ENCODE measurements at places on chromosomes 6 and 20.

DNA sequence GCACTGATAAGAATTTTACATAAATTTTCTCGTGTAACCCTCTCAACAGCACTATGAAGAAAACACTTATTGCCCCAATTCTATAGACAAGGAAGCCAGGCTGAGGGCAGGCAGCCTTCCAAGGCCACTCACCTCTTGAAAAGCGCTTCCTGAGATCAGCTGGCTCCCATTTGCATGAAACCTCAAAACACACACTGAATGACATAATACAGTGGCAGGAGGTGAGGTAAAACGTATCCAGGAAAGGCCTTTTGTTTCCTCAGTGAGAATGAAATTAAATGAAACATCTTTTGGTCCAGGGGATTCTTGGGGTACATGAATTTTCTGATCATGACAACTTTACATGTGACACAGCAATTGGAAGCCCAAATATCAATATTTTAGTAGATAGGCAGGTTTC lies 112.5 kb downstream of the WDR27 start:
- peak; percentile 58 for DNase-seq

DNA sequence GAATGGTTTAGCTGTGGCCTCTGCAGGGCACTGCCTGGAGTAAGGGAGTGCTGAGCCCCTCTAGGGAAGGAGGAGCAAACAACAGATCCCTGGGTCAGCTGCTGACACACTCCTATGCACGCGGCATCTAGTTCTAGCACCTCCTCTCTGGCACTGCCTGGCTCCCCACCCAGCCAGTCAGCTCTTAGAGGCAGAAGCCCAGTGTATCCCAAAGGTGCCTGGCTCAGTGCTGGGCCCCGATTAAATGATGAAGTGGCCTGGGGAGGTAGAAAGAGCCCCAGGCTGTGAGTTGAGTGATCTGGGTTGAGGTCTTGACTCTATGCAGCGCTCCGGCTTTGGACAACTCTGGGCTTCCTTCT lies 7.6 kb upstream of the VEGFA start:
- no peak for DNase-seq

DNA sequence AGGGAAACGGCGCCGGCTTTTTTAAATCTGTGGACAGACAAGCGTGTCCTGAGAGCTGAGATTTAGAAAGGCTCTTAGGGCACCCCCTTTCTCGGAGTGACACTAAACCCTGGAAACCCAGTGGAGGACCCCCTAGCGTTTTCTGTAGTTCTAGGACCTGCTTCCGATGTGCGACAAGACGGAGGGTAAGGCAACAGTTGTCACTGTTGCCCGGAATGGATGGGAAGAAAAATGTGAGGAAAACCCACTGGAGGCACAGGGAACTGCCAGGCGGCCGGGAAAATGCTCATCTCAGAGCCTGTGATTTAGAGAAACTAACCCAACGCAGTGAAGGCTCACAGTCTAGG lies 551 bp upstream of the ATP5F1E start:
- DNase-seq: no peak

DNA sequence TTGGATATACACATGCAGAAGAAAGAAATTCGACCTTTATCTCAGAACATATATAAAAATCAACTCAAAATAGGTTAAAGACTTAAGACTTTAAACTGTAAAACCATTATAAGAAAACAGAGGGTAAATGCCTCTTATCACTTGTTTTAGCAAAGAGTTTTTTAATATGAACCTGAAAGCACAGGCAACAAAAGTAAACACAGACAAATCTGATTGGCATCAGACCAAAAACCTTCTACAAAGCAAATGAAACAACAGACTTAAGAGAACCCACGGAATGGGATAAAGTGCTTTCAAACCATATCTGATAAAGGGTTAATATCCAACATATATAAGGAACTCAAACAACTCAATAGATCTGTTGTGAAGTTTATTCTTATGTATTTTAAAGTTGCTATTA lies 309.9 kb upstream of the OPRM1 start:
- DNase-seq: no peak

DNA sequence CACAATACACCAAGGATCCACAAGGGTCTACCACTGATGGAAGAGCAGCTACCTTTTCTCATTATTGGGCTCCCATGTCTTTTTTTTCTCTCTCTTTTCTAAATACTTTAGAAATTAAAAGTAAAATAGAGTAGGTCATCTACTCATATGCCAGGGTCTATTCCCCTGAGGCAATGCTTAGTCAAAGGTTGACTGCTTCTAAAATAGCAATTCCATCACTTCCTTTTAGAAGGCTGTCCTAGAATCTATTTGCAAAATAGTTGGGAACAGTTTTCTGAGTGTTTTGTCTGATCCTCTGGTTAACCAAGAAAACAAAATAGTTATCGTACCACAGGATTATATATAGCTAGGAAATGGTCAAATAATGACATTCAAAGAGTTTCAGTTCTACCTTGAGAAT lies 174.1 kb downstream of the COL21A1 start:
- no peak for DNase-seq

- DNase-seq: no peak
Measured at GRCh38 chr6:13846841-13847240, 32.5 kb upstream of the MCUR1 start.

GRCh38 chr6:133671376-133671775 lies 217.5 kb upstream of the TCF21 start:
- DNase-seq: no peak

- peak; percentile 67 for DNase-seq
Measured at GRCh38 chr6:44304282-44305199, 8.6 kb downstream of the AARS2 start.

DNA sequence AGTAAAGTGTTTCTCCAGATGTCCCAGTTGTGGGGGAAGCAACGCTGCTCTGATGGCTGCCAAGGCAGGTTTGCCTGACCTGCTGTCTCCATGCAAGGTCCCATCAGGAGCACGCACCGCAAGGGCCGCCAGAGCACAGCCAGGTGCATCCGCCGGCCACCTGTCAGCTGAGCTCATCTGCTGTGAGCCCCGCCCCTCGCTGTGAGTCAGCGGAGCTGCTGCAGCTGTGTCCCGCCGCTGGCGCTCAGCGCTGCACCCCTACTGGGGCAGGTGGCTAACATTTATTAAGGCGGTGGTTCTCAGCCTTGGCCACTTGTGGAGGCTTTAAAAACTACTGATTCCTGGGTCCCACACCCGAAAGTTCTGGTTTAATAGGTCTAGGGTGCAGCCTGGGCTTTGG lies 225.7 kb downstream of the UST start:
- DNase-seq: peak; percentile 63

GRCh38 chr6:124436803-124437202 lies 525.4 kb upstream of the RNF217 start:
- no peak for DNase-seq

DNA sequence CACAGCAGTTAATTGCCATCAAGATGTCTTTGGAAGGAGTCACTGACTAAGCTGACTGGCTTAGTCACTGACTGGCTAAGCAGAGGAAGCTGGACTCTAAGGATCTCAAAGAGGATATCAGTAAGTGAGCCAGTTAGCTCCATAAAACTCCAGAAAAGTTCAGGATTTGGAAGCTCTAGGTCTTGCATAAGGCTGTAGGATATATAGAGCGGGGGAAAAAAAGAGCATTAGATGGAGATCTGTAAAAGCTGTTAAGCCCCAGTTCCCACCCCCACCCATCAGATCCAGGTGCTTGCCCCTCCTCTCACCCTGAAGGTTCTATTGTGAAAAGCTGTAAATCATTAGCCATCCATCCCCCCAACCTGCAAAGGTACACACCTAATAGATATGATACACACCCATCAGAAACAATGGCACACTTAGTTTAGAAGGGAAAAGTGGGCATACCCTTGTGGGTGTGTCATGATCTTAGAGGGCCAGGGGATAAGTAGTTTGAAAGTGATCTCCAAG lies 32.2 kb downstream of the CARMIL1 start:
- no peak for DNase-seq

DNA sequence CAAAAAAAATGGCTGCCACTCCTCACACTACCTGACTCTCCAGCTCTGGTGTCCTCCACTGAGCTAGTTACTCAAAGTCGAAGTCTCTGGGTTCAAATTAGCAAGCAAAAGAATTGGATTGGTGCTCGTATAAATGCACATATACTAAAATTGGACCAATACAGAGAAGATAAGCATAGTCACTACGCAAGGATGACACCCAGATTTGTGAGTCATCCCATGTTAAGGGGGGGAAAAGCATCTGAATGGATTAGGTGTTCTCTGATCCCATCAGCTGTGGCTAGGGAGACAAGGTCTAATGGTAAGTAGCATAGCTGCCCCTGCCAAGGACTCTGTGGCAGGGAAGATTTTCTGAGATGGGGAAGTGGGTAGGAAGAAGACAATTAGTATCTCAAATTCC lies 18.3 kb upstream of the AMD1 start:
- no peak for DNase-seq

- no peak for DNase-seq
Measured at GRCh38 chr6:15547400-15547799, 115.4 kb downstream of the DTNBP1 start.

- no peak for DNase-seq
Measured at GRCh38 chr20:30502670-30503069, 754.8 kb upstream of the DEFB115 start.

GRCh38 chr6:157203764-157204163 lies 119.6 kb downstream of the TMEM242 start:
- no peak for DNase-seq

DNA sequence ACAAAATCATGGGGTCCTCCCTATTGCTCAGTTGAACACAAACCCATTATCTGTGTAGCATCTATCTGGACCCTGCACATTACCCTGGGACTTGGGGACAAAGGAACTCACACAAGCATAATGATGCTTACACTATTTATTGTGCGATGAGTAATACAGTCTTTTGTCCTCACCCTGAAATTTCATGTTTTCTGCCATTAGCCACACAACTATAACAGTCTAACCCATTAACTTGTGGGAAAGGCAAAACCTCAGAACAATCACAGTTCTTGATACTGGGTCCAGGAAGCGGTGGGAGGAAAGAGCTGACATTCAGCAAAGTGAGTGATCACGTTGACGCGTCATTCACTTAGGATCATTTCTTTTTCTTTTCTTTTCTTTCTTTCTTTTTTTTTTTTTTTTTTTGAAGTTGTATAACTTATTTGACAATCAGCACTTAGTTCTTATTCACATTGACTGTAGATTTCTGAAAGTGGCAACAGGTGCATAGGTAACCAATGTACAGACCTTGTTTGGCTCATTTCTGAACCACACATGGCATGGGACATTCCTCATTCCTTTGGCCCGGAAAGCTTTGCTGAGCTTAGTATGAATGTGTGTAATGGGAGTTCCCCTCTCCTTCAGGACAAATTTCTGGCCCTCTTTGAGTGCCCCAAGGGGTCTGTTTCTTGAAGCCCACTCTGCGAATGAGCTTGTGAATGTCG lies 94.8 kb upstream of the CNKSR3 start:
- no peak for DNase-seq

- no peak for DNase-seq
Measured at GRCh38 chr6:11315743-11316437, 83.4 kb upstream of the NEDD9 start.

DNA sequence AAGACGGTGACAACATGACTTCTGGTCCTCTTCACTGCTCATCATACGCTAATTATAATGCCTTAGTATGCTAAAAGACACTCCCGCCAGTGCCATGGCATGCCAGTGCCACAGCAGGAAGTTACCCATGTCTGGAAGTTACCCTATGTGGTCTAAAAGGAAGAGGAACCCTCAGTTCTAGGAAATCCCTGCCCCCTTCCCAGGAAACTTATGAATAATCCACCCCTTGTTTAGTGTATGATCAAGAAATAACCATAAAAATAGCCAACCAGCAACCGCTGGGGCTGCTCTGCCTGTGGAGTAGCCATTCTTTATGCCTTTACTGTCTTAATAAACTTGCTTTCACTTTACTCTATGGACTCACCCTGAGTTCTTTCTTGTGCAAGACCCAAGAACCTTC lies 15.8 kb upstream of the SERPINB9 start:
- no peak for DNase-seq

DNA sequence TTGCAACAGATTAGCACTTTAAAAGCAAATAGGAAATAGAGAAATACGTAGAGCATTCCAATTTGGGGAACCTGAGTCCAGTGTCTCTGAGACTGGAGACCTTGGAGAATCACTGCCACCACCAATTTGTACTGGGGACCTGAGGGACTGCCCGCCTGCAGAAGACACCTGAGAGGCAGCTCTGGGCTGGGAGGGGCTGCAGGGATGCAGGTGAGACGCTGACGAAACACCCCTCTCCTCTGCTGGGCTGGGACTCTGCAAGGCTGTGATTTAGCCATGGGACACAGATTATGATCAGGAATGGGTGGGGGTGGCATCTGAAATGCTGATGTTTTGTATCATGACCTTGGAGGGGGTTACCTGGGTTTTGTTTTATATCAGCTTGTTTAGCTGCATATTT lies 7.0 kb upstream of the APMAP start:
- DNase-seq: no peak

DNA sequence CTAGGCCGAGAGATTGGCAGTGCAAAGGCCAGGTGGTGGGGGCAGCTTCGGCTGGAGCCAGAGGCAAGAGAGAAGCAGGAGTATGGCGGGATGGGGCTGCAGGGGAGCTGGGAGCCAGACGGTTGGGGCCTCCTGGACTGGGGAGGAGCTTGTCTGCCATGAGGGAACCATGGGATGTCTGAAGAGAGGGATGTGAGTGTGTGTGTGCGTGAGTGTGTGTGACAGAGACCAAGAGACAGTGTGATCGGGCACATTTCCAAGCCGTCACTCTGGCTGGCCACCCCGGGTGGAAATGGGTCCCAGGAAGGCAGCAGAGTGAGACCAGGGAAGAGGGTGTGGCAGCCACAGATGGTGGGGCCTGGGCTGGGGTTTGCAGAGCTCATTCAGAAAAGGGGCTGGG lies 13.8 kb downstream of the PHACTR3 start:
- DNase-seq: no peak

DNA sequence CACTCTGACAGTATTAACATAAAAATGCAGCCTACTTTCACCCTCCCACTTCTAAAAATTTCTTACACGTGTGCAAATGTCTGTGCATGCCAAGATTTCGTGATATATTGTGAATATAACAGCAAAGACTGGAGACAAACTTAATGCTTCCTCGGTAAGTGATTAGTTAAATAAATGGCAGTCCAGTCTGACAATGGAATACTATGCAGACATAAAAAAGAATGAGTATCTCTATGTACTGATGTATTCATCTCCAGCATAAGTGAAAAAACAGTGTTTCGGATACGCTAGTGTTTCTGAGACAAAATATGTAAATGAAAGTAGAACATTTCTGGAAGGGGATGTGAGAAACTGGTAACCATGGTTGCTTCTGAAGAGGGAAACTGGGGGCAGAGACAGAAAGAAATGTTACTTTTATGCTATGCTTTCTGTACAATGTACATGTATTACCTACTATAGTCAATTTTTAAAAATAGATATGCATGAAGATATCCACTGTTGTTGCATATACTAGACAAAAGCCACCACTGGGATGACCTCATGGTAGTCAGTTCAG lies 7.0 kb downstream of the SLC22A23 start:
- DNase-seq: no peak

GRCh38 chr20:3364323-3365013 lies 43.0 kb downstream of the DNAAF9 start:
- DNase-seq: no peak

GRCh38 chr6:31065556-31065955 lies 46.8 kb downstream of the C6orf15 start:
- DNase-seq: no peak

GRCh38 chr6:32950010-32950409 lies 2.9 kb downstream of the HLA-DMA start:
- no peak for DNase-seq
